Foreskin keratinocyte (primary cell): ENCODE measurements at places on chromosomes 4 and X.

DNA sequence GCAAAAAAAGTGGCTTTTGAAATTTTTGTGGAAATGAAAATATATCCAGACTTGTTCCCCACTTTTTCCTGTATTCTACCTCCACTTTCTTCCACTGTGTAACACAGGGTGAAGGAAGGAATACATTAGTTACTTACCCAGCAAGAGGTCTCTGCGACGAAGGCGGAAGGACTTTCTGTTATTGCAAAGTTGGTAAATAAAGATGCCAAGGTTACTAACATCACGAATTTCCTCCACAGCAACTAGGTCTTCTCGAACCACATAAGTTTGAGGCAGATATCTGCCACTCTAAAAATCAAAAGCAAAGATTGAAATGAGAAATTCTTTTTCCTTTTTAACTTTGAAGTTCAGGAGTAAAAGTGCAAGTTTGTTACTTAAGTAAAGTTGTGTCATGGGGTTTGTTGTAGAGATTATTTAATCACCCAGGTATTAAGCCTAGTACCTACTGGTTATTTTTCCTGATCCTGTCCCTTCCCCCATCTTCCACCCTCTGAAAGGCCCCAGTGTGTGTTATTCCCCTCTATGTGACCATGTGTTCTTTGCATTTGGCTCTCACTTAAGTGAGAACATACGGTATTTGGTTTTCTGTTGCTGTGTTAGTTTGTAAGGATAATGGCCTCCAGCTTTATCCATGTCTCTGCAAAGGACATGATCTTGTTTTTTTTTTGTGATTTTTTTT is 5.8 kb downstream of the ITM2A start:
- no peak for DNase-seq

- no peak for DNase-seq
Observed at GRCh38 chr4:2689825-2690700, 66.1 kb downstream of the TNIP2 start.

DNA sequence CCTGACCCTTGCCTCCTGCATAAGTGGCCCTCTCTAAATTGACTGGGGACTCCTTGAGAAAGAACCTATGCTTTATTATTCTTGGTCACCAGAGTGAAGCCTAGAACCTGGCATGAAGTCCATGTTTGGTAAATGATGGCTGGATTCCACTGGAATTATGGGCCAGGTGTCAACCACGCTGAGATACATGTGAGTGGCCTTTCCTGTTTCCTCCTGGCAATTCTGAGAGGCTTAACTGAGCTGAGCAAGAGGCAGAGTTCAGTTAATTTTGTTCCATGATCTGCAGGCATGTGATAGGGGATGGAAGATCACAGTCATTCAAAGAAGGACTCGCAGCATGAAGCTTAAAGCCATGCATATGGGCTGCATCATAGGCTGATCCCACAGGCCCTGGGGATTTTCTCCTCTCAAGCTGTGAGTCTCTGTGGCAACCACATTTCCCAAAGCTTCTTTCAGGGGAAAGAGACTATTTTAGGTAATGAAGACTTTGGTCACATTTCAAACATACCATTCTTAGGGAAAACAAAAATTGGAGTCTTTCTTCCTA is 69.4 kb upstream of the CLNK start:
- DNase-seq: no peak

GRCh38 chr4:24279911-24280375 is 304.4 kb downstream of the DHX15 start:
- no peak for DNase-seq

- no peak for DNase-seq
Observed at GRCh38 chrX:70025464-70025863, 24.3 kb downstream of the AWAT2 start.

DNA sequence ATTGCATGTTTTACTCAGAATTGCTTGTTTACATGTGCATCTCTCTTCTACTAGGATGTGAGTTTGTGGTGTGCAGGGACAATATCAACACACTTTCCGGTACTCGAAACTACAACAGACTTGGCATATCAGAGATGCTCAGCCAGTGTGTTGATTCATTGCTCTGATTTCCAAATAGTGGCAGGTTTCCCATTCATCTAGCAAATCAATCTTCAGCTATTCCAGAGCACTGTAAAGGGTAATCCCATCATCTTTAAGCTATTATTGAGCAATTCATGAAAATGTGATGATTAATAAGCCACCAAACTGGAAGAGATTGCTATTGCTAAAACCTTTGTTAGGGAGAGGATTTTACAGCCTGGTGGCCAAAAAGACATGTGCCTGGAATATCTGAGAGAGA is 574.2 kb upstream of the CPEB2 start:
- peak; percentile 58 for DNase-seq

- no peak for DNase-seq
Observed at GRCh38 chrX:110044346-110045249, 41.7 kb downstream of the TMEM164 start.

- DNase-seq: no peak
Observed at GRCh38 chrX:27706526-27706925, 101.3 kb upstream of the MAGEB10 start.

- no peak for DNase-seq
Observed at GRCh38 chr4:88514557-88515511, 8.7 kb downstream of the PYURF start.

DNA sequence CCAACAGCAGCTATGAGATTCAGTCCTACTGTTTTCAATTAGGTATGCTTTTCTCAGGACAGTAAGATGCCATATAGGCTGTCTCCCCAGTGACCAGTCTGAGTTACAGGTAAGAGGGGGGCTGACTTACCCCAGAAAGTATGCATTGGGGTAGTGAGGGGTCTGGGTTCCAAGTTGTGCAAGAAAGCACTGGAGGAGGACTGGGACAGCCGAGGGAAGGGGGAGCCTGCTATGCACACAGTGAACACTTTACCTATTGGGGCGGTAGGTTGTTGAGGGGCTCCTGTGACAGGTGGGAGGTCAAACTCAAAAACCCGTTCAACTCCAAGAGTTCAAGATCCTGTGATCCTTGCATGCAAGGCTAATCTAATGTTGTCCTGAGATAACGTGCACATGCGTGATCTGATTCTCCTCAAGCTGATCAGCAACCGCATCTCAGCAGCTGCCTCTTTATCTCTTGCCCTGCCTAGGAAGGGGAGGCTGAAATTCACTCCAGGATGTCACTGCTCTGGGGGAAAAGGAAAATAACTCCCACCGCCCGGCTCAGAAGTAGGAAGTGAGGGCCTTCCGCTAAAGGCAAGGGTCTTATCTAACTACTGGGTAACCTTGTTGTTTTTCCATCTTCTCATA is 108.8 kb upstream of the KIT start:
- DNase-seq: no peak

GRCh38 chr4:25524663-25525062 is 131.0 kb upstream of the SLC34A2 start:
- DNase-seq: no peak
